Stimulated activated naive CD4-positive, alpha-beta T cell treated with Interleukin-2 at 50 U/mL for 16 hours (primary cell): ENCODE measurements at places on chromosomes 12 and 14.

DNA sequence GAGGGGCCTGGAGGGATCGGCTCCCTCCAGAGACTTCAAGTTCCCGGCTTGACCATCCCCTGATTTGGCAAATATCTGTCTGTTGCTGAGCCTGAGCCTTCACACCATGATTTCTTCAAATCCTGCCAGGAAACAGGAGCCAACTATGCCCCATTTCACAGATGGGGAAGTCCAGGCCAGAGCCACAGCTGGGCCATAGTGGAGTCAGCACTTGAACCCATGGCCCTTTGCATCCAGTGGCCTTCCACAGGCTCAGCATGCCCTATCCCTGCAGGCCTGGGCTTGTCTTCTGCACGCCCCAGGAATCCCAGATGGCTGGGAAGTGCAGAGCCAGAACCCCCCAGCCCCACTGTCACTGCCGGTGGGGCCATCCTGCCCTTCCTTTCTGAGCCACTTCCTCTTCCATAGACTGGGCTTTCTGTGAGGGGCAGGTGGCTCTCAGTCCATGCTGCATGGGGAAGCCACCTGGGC lies 44.9 kb downstream of the CYP46A1 start:
- DNase-seq, result no peak

DNA sequence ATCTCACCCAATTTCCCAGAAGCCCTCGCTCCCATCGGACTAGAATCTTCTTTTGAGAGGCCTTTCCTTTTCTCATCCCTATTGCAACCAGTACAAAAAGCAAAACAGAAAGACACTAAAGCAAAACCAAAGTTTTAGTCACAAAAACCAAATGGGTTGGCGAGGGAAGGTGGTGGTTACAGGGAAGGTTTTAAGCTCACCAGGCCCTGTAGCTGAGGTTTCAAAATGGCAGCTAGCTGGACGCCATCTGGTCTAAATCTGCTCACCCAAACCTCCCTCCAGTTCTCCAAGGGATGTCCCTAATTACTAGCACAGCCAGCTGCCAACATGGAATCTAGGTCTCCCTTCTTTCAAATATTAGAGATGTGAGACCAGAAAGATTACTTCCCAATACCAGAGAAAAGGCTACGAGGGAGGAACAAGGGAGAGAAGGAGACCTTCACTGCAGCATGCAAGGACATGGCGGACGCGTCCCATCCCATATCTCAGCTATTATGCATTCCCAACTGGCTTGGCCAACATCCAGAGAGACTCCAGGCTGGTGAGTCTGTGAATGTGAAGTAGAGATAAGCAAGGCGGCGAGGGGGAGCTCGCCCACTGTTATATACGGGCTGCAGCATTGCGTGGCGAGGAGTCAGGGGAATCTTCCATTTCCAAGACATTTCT lies 70.8 kb downstream of the DPF3 start:
- DNase-seq, result no peak

DNA sequence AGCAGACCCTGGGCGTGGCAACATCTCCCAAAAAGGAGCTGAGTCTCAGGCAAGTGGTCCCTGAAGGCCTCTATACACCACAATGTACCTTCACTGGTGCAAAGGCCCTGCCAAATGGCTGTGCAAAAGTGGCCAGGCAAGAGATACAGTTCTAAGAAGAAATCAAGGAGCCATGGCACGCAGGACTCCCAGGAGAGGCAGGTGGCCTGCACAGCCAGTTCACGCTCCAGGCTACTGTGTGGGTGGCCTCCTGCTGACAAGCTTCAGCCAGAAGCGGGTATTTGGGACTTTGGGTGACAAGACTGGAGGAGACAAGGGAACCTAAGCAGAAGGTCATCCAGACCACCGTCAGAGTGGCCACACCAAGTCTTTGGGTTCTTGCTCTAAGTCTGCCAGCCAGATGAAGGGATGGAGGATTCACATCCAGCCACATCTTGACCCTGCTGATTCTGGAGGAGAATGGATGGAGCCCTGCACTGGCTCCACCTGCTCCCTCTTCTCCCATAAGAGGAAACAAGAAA lies 20.5 kb upstream of the ZFP36L1 start:
- DNase-seq, result no peak

GRCh38 chr14:27435923-27436670 lies 838.3 kb upstream of the NOVA1 start:
- DNase-seq, result no peak

DNA sequence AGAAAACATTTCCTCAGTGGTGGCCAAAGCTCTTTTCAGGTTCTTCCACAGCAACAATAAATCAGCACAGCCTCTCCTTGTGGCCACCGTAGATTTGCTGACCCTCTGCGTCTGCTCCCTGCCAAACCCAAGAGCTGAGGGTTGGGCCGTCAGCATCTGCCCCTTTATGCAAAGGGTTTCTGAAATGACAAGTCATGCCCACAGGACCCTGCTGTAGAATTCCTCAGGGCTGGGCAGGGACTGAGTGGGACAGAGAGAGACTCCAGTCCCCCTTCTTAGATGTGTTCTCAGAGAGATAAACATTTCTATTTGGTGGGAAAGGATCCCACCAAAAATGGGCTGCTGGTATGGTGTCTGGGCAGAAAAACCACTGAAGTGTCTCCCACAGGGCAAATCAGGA lies 233.0 kb upstream of the PLXNC1 start:
- no peak for DNase-seq

- DNase-seq, result no peak
Observed at GRCh38 chr14:83379436-83379835, 1845.8 kb upstream of the SEL1L start.

DNA sequence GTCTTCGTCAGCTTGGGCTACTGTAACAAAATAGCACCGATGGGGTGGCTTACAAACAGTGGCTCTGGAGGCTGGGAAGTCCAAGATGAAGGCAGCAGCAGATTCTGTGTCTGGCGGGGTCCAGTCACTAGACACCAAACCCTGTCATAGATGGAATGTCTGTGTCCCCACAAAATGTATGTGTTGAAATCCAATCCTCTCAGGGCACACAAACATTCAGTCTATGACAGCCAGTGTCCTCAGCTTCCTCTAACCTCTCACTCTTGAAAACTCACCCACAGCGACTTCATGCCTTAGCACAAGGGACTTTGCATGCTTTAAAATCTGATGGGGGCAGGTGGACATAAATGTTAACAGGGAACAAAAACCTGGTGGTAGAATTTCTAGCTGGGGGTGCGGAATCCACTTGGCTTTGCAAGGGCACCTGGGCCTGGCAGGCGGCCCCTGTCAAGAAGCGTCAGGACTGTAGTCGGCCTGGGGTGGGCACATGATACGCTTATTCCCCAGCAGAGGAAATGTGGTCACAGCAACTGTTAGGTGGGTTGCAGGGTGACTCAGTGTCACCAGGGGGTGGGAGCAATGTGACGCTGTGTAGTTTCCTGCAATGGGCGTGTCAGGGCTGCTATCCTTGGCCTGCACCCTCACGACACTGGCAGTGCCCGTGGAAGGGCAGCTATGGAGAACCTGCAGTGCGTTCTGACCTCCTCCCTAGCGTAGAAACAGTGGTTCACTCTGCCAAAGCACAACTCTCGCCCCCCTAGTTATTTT lies 17.7 kb downstream of the RIN3 start:
- DNase-seq, result peak; percentile 15
